ENCODE measurements at places on chromosomes 1 and 21.

GRCh38 chr21:34834290-34834689 is 165.5 kb downstream of the CLIC6 start:
- no peak for DNase-seq

- no peak for DNase-seq
These were observed 65.5 kb upstream of the LAPTM5 start for GRCh38 chr1:30822966-30823581.

DNA sequence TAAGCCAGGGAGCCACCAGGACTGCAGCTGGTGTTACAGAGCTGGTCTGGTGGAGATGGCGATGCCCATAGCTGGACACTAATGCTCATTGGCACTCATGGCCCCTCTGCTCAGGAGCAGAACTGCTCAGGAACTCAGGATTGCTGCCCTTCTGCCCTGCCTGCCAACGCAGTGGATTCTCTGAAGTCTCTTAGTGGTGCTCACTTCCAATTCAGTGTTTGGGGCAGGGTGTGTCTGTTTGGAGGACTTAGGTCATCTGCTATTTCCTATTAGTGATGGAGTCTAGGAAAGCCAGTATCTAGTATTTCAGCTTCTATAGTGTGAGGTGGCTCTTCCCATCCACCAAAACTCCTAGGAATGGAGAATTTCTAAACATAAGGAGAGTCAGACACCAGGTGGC is 29.1 kb downstream of the S100A10 start:
- no peak for DNase-seq

GRCh38 chr1:196366817-196367495 is 241.3 kb downstream of the KCNT2 start:
- DNase-seq: no peak

DNA sequence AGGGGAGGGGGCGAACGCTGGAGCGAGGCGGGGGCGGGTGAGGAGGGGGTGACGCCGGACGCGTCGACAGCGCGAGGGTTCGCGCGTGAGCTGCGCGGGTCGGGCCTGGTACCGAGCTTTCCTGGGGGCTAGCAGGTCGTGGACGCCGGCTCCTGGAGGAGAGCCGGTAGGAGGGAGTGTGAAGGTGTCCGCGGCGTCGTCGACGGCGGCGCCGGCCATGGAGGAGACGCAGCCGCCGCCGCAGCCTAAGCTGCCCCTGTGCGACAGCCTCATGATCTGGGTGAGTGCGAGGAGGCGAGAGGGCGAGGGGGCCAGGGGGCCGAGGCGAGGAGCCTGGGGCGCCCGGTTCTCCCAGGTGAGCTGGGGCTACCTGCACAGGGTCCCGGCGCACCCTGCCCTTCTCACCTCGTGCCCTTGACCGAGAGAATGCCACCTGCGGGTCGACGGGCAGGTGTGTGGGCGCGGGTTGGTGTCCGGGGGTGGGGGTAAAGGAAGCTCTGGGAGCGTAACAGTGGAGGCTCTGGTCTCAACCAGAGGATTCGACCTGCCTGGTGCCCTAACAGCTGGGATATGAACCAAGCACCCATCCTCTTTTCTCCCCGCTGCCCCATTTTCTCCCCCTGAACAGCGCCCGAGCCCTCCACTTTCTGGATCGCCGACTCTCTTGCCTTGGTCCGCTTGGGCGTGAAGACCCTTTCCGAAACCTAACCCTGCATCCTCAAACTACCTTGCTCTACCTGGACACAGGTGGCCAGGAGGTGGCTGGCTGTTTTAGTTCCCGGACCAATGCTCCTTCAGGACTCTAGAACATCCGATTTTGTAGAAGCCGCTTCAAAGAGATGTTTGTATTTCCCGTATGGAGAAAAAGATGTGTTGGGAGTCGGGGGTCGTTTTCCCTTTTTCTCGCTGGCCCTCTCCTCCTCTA is at the start of gene HOOK1:
Gene HOOK1 (plus strand): TSS at position 49 of the 925 bp plus-strand sequence. CDS start 169 bp downstream, at position 218.
- DNase-seq: peak; percentile 59

DNA sequence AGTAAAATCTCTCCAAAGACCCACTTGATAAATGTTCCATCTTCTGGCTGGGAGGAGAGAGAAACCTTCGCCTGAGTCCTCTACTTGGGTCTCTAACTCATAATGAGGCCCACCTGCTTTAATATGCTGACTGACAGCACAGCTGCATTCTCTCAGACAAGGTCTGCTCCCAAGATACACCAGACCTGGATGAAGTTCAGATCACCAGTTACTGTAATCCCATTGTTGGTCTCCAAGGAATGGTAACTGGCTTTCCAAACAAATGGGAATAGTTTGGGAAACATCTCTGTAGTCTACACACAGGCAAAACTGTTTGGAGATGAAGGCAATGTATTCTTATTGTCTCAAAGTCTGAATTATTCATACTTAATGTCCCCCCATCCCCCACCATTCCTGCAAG is 27.9 kb upstream of the COL24A1 start:
- DNase-seq: no peak

- DNase-seq: no peak
These were observed 16.9 kb downstream of the CCSAP start for GRCh38 chr1:229325853-229326487.

- no peak for DNase-seq
These were observed 4.3 kb downstream of the NEK7 start for GRCh38 chr1:198160946-198161614.

- DNase-seq: no peak
These were observed 205.2 kb downstream of the GRIK3 start for GRCh38 chr1:36829066-36829465.

- no peak for DNase-seq
These were observed 111.6 kb downstream of the SYT14 start for GRCh38 chr1:210049616-210050015.

DNA sequence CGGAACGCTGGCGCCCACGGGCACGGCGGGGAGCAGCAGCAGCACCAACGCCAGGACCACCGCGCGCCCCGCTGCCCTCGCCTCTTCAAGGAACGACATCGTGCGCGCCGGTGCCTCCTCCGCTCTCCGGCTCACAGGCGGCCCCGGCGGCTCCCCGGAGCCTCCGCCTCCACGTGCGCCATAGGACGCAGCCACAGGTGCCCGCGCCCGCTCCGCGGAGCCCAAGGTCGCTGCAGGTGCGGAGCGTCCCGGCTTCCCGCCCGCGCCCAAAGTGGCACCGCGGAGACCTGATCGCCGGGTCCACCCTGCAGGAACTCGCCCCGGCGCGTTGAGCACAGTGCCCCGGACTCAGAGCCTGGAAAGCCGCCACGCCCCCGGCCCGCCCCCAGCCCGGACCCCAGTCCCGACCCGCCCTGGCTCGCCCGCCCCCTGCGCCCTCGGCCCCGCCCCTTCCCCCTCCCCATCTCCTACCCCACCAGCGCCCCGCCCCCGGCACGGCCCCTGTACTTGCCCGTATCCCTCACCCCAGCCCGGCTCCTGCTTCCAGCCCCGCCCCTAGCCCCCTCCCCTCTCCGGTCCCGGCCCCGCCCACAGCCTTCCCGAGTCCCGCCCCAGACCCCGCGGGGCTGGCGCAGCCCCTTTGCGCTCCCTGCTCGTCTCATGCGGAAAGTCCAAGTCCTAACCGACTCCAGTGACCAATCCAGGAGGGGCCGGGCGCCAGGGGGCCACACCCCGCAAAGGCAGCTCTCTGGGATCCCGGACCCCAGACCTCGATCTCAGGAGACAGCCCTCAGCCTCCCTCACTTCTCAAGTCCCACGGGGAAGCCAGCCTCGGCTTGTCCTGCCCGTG is at the start of gene MEGF6:
Gene MEGF6 (minus strand): TSS at position 339 of the 850 bp plus-strand sequence. CDS start 240 bp downstream, at position 99.
- DNase-seq: no peak

DNA sequence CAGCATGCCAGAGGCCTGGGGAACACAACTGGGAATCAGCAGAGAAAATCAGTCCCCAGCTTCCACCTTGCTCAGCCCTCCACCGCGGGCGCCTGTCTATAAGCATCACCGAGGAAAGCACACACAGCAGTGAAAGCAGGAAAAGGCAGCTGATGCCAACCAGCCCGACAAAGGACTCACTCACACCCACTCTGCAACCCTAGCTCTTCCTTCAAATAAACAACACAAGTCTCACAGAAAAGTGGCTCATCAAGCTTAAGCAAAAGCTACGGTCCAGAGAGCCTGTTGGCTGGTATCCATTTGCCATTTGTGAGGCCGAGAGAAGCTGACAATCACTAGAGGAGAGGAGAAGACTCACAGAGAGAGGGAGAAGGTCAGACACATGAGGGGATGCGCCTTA is 27.1 kb downstream of the MRAP start:
- DNase-seq: no peak

GRCh38 chr1:201404722-201405483 is 5.8 kb upstream of the LAD1 start:
- no peak for DNase-seq

GRCh38 chr1:208254376-208254775 is 10.2 kb upstream of the PLXNA2 start:
- DNase-seq: no peak

GRCh38 chr1:205988585-205988995 is 14.6 kb downstream of the RAB7B start:
- DNase-seq: no peak

DNA sequence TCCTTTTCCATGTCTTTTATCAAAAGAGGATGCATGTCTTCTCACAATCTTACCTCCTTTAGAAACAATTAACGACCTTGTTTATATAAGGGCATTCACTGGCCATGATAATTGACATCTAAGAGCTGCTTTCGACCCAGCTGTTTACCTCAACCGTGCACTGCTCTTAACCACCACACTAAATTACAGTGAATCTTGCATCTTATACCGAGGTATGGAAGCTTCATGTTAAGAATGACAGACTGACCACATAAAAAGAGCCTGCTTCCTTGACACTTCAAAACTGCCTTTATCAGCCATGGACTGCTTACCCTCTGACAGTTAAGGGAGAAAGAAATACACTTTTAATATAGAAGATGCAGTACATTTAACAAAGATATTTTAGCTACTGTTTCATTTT is 301.7 kb upstream of the LYPLAL1 start:
- no peak for DNase-seq

DNA sequence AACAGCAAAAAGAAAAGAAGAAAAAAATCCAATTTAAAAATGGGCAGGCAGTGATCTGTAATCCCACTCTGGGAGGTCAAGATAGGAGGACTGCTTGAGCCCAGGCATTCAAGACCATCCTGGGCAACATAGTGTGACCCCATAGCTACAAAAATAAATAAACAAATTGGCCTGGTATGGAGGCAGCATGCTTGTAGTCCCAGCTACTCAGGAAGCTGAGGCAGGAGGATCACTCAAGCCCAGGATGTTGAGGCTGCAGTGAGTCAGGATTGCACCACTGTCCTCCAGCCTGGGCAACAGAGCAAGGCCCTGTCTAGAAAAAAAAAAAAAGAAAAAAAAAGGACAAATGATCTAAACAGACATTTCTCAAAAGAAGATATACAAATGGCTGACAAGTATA is 99.6 kb downstream of the EIF4G3 start:
- DNase-seq: no peak

- DNase-seq: peak; percentile 64
These were observed 5.9 kb upstream of the PLEKHG5 start for GRCh38 chr1:6497215-6497866.

DNA sequence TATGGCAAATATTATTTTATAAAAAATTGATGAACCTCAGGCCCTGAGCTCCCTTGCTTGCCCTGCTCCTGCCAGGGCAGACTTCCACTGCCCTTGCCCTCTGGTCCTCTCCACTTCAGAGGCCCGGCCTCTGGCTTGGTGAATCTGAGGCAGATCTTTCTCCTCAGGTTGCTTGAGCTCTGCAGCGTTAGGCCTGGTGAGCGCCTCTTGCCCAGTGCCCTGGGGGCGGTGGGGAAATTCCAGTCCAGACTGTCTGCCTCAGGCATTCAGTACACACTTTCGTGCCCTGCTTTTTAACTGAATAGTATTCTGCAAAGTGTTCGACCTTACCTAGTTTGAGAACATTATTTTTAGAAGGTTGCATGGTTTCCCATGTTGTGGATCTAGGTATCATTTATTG is 98.2 kb downstream of the PCBP3 start:
- no peak for DNase-seq

DNA sequence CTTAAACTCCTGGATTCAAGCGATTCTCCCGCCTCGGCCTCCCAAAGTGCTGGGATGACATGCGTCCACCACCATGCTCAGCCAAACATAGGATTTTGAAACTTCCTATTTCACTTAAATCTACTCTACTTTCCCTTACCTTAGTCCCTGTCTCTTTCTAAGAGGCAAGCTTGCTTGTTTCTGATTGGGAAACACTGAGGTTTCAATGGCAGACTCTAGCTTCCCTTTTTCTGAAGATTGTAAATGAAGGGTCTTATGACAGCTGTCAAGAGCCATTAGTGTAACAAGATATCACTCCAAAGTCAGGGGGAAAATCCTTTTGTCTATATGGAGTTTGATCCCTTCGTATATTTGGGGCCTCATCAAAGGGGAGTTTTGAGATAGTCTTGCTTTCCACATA is 23.5 kb upstream of the LMO4 start:
- DNase-seq: no peak

DNA sequence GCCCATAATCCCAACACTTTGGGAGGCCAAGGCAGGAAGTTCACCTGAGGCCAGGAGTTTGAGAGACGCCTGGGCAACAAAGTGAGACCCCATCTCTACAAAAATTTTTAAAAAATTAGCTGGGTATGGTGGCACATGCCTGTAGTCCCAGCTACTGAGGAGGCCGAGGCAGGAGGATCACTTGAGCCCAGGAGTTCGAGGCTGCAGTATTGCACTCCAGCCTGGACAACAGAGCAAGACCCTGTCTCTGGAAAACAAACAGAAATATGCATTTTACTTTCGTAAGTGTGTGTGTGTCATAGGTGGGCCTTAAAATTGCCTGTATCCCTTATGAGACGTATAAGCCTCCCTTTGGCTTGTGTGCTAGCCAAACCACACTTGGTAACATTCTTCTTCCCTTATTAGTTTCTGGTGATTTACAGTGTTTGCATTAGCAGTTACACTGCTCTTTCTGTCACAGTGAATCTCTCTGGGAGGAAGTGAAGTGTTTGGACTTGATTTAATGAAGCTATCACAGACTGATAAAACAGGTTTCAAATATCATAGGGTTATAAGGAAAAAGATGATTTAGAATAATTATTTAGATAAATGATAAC is 48.9 kb upstream of the KIF26B start:
- no peak for DNase-seq

- no peak for DNase-seq
These were observed 3.5 kb downstream of the GNAT2 start for GRCh38 chr1:109615879-109616278.

DNA sequence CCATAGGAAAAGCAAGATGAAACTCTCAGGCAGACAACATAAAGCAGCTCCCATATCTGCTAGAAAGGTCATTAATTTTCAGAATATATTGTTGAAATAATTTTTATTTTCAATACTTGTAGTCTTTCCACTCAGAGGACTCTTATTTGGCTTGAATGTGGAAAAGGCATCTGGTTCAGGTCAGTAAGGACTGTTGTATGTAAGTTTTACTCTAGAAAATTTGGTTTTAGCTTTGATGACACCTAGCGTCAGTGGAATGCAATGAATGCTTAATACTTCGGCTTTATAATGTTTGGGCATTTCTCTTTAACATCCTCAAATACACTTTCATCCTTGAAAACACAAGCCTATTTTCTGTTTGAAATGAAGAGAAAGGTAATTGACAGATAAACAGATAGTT is 63.3 kb downstream of the LRRC40 start:
- no peak for DNase-seq

DNA sequence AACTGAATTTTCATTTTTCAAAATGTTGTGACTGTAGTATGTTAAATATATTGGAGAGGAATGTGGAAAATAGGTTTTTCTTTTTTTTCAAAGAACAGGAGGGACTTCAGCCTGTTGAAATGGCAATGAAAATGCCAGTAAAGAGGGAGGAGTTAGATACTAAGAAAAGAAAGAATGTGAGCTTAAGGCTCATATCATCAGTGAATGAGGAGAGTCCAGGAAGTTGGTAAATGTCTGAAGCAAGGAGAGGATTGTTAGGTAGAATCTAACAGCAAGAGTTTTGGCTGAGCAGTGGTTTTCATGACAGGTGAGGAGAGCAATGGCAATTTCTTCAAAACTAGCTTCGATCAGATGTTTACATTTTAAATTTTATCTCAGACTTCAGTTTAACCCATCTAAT is 43.0 kb downstream of the PLA2G4A start:
- no peak for DNase-seq
